SW480 (cell line): ENCODE measurements at places on chromosomes 3 and 15.

- no peak for DNase-seq
Observed at GRCh38 chr3:192038726-192039125, 577.8 kb downstream of the PYDC2 start.

GRCh38 chr3:31092748-31093589 is 198.5 kb upstream of the GADL1 start:
- DNase-seq, result no peak

GRCh38 chr15:69760258-69760845 is 307.7 kb downstream of the RPLP1 start:
- peak; percentile 94 for DNase-seq

DNA sequence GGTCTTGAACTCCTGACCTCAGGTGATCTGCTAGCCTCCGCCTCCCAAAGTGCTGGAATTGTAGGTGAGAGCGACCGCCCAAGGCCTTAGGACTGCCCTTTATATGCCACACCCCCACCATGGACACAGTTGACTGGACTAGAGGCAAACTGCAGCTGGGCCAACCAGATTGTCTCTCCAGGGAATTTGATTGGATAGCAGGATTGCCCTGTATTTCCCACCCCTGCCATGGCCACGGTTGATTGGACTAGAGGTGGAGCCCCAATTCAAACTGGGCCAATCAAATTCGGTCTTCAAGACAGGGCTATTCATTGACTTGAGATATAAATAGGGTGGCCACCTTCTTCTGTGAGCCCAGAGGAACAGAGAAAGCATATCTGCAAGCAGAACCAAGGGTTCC is 6.9 kb upstream of the CLPX start:
- DNase-seq, result peak; percentile 33

GRCh38 chr3:51962854-51963530 is 4.3 kb downstream of the PCBP4 start:
- no peak for DNase-seq

- DNase-seq, result peak; percentile 74
Observed at GRCh38 chr15:40379853-40380252, 2.7 kb upstream of the KNSTRN start.

DNA sequence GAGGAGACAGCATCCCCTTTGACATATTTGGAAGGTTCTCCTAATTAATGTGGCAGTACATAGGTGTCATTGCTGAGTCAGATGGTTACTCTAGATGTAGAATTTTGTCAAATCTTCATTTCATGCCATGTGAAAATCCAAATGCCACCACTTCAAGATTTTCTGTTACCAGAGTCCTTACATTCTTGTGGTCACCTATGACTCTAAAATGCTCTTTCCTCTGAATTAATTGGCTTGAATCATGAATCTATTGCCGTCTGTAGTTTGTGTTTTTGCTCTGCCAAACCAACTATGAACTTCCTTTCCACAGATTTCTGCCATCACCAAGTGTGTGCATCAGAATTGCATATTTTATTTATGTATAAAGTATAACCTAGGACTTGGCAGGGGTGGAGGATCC is 269.4 kb upstream of the ZPLD1 start:
- DNase-seq, result no peak

DNA sequence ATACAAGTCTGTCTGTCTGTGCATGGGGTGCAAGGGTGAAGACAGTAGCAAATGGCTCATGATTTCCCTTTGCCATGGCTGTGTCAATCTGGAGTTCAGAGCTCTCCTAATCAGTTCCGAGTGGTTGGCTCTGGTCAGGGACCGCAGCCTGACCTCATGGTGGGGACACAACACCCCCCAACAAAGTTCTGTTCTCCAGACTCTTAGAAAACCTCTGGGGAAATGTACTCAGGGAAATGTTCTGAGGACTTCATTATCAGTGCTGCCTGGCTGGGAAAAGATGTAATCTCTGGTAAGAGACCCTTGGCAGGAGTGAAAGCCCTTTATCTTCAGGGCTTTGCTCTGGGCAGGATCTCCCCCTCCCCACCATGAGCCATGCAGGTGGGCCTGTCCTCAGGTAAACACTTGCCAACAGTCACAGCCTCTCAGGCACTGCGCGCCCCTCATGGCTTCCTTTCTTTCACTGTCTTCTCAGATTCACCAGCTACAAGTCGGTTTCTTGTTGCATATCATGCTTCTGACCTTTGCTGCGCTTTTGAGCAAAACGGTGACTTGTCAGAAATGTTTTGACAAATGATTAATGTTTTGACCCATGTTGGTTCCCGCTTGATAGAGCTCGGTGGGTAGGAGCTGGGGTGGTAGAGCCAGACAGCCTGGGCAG is 95.5 kb downstream of the ST6GAL1 start:
- DNase-seq, result no peak

DNA sequence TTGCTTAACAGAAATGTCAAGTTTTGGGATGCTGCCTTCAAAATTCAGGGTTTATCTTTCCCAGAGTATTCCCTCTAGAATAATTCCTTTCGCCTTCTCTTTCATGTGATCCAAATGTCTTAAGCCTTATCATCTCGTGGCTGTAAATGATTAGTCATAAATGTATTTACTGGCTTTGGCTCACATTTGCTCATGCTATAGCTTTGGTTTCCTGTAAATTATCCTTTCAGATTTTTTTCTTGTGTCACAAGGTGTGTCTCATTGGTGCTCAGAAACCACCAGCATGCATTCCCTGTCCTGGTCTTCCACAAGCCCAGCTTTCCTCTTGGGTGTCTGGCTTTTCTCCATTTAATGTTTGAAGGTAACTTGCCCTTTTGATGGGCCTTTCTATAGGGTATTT is 692.7 kb upstream of the ALCAM start:
- DNase-seq, result no peak

DNA sequence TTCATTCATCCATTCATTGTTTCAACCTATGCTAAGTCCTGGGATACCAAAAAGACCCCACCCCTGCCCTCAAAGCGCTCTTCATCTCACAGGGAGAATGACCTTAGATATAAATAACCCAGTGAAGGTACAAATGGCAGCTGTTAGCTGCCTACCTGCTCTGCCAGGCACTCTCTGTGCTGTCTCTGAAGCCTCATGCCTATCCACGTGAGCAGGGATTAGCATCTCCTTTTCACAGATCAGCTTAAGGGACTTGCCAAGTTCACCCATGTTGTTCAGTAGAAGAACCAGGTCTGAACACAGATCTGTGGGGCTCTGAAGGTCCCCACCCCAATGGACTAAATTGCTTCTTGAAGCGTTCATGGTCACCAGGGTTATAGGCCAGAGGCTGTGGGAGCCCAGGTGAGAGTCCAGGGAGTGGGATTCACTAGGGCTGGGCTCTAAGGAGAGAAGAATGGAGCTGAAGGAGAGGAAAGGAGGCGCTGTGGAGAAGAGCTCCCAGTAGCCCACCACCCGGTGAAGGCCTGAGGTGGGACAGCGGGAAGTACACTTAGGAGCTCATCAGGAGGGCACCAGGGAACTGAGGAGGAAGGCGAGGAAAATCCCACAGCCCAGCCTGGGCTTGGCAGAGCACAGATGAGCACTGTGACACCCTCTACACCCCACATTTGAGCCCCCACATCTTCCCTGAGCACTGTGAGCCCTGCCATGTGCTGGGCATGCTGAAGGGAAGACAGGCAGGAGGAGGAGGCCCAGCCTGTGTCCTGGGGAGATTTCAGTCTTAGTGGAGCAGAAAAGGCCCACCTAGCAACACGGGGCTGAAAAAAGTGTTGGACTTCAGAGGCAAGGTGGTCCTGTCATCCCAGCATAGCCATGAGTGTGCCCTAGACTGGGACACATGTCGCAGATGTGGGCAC is 20.4 kb downstream of the RBP1 start:
- no peak for DNase-seq

GRCh38 chr15:33888176-33888575 is 80.1 kb upstream of the CHRM5 start:
- DNase-seq, result no peak

DNA sequence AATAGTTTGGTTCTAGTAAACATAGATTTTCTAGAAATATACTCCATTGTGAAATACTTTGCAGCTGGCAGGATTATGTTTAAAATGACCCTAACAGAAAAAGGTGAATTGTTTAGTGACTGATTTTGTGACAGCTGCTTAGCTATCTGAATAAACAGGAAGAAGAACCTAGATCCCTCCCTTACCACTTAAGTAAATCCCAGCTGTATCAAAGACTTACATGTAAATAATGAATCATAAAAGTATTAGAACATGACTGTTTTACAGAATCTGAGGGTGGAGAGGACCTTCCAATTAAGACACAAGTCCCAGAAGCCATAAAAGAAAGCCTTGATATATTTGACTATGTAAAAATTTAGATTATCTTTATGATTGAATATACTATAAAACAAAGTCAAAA is 15.9 kb downstream of the SLC49A4 start:
- no peak for DNase-seq

DNA sequence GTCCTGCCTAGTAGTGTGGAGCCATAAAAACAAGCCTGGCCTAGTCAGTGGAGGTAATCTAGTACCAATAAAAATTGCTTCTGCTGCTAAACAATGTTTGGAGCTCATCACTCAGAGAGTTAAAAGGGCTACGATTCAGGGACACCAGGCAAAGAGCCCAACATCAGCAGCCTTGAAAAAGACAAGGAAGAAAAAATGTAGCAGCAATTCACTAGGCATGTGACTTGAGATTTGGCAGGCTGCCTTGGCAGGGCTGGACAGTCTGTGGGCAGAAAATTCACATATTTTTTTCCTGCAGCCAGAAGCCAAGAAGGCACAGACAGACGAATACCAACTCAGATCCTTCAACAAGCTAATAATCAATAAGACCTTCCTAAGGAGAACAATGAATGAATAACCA is 47.2 kb downstream of the IGSF11 start:
- no peak for DNase-seq

DNA sequence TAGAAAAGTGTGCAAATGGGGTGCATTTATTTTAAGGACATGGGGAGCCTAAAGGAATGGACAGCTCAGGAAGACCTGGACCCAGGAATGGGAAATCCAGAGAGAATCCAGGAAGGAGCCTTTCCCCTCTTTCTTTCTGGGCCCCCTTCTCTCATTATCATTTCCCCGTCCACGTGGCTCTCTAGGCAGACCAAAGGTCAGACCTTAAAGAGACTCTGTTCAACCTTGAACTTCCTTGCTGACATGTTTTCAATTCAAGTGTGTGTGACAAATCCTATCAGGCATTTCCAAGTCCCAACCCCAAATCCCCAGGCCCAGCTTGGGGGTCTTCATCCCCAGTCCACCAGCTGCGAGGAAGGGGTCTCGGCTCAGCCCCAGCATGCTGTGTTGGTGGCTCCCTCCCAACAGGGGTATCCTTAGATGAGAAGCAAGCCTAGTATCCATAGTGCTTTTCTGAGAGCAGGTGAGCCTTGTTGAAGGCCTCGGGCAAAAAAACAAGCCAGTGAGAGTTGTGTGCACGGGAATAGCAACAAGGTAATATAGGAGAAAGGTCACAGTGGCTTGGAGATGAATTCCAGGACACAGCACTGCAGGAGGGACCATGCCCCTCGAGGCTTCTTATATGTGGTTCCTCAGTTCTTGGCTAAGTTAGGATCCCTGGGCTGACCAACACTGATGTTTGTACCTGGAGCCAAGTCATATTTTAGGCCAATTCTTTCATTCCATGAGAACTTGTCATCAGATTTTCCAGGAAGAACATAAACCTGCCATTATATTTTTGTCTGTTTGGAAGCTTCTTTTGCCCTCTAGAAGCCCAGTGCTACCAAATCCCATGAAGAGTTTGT is 130.0 kb downstream of the ASB7 start:
- DNase-seq, result no peak

DNA sequence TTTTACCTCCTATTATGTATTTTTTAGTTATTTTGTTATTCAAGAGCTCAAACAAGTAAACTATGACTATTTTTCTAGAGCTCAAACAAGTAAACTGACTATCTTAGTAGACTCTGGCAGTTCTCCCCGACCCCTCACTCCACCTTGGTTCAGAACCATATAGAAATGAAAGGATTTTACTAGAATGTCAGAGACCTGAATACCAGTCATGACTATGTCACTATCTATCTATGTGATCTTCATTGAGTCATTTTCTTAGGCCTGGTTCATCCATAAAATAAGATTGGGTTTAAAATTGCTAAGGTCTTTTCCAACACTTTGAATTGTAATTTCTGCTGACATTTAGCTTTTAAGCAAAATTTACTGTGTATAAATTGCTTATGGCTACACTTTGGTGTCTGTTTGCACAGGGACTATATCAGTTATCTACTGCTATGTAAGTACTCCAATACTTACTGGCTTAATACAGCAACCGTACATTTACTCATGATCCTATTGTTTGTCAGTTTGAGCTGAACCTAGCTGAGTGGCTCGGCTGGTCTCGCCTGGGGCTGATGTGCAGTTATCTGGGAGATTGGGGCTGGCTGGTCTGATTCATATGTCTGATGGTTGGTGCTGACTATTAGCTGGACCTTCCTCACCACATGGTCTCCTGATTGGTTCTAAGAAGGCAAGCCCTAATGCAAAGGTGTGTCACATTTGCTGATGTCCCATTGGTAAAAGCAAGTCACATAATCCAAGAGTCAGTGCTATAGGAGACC is 37.0 kb downstream of the RASA2 start:
- DNase-seq, result no peak

DNA sequence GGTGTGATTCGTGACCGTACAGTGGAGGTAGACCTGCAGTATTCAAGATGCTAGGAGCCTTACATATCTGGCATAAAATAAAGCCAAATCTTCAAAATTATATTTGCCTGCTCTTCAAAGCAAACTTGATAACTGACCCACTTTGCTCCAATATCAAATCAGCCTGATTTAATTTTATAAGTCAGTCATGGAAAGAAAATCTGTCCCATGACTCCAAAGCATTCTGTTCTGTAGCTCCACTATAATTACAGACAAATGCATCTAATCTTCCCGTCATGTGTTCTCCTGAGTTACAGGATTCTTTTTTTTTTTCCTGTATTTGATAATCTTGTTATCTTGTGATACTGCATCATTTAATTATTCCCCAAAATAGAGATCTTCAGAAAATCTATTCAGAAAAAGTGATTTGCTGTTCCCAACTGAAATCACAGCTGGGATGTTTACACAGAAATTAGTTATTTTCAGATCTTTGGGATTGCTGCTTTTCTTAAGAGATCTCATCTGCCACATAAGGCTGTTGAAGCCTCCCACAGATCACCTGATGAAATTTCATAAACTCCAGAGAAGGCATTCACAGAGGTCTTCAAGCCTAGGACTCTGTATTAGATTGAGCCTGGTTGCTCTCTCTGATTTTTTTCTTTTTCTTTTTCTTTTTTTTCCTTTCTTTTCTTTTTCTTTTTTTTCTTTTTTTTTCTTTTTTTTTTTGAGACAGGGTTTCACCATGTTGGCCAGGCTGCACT is 27.2 kb downstream of the TIMP4 start:
- DNase-seq, result no peak

GRCh38 chr3:40009991-40010390 is 200.6 kb downstream of the MYRIP start:
- DNase-seq, result no peak

DNA sequence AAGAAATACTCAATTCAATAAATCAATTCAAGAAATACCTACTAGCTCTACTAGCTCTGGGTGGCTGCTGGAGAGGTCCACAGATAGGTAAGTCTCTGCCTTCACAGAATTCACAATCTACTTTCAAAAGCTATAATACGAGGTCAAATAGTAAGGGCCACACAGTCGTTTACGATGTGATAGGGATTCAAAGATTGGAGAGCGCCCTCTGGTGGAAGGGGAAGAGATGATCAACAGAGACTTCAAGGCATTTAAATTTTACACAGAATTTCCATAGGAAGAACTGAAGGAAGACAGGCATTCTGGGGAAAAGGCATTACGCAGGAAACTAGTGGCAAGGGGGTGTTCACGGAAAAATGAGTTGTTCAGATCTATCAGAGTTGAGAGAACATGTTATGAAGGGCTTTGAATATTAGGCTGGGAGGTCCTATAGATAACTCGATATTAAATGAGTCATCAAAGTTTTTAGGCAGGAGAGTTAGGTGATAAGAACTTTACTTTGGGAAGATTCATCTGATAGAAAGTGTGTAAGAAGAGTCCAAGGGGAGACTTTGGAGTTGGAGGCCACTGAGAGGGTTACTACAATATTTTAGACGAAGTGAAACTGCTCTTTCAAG is 128.8 kb downstream of the FRMD5 start:
- DNase-seq, result peak; percentile 66
